ENCODE measurements at places on chromosomes 12 and 14. TPM values are rescaled to one million over a fixed set of nuclear protein-coding genes. Genes with fewer than 3 reads are reported as not detected.

Gene MANSC1
- total RNA-seq = 3.1 TPM

Gene KRT3
- total RNA-seq = 0.33 TPM

Gene GPR84
- total RNA-seq = not detected

Gene AQP2
- total RNA-seq = not detected

Gene SERPINA12
- total RNA-seq = not detected

Gene NR4A1
- 90.7 TPM for total RNA-seq

Gene SERPINA3
- total RNA-seq = not detected

Gene KRT5
- total RNA-seq = not detected

Gene SLCO1B1
- not detected for total RNA-seq

Gene TMEM116
- 5.6 TPM for total RNA-seq

Gene OR6C4
- total RNA-seq = not detected

Gene RDH12
- total RNA-seq = not detected

Gene AJUBA
- total RNA-seq = 116 TPM

Gene RASSF8
- 51.2 TPM for total RNA-seq

Gene CHGA
- total RNA-seq = not detected

Gene SNRPF
- total RNA-seq = 47.4 TPM

Gene DDX55
- total RNA-seq = 50.0 TPM

Gene ISM2
- not detected for total RNA-seq

Gene MMP19
- total RNA-seq = 0.17 TPM

Gene SERPINA9
- total RNA-seq = not detected

Gene HVCN1
- 3.3 TPM for total RNA-seq

Gene USP15
- total RNA-seq = 46.1 TPM

Gene SCNN1A
- 2.9 TPM for total RNA-seq

Gene DNAH10
- 0.15 TPM for total RNA-seq

Gene KCNC2
- total RNA-seq = not detected

Gene LRRK2
- not detected for total RNA-seq

Gene APOF
- not detected for total RNA-seq

Gene KTN1
- 251 TPM for total RNA-seq

Gene SAMD15
- 1.2 TPM for total RNA-seq

Gene CCDC60
- total RNA-seq = not detected

Gene UNC119B
- 15.9 TPM for total RNA-seq

Gene ARG2
- total RNA-seq = 1.1 TPM

Gene SLC6A13
- total RNA-seq = not detected

Gene NFE2
- total RNA-seq = 0.40 TPM

Gene KRT71
- total RNA-seq = not detected

Gene PRKAB1
- total RNA-seq = 16.2 TPM

Gene TMEM253
- total RNA-seq = not detected
